ENCODE measurements at places on chromosomes 13 and 19.

DNA sequence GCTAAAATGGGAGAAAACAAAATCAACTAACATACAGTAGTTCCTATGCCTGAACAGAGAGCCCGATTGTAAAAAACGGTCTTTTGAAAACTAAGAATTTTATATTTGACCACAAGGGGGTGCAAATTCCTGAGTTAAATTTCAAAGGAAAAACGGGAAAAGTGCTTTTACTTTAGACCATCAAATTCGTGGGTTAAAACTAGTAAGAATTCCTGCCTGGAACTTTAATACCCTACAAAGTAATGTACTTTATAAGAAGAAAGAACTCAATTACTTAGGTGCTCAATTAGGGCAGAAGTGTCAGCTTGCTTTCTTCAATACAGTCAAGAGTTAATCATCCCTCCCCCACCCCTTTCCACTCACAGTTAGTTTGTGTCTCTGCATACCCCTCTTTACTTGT lies 69.8 kb downstream of the KCNRG start:
- DNase-seq: peak; percentile 41

DNA sequence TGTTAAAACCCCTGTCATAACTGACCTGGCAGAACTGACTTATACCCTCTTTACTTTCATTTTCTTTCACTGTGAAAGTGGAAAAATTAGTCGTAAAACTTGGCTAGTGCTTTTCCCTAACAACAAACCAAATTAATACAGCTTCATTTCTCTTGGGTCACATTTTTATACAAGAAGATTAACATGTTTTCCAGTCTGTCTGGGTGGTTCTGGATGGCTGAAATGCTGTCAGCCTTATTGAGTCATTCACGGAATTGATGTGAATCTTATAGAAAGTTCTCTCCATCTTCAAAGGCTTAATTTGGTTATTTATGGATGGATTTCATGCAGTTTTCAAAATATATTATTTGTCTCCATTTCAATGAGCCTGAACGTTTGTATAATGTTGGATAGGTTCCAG lies 440.0 kb downstream of the KCTD12 start:
- no peak for DNase-seq

- no peak for DNase-seq
Measured at GRCh38 chr13:44929692-44930091, 59.6 kb downstream of the NUFIP1 start.

DNA sequence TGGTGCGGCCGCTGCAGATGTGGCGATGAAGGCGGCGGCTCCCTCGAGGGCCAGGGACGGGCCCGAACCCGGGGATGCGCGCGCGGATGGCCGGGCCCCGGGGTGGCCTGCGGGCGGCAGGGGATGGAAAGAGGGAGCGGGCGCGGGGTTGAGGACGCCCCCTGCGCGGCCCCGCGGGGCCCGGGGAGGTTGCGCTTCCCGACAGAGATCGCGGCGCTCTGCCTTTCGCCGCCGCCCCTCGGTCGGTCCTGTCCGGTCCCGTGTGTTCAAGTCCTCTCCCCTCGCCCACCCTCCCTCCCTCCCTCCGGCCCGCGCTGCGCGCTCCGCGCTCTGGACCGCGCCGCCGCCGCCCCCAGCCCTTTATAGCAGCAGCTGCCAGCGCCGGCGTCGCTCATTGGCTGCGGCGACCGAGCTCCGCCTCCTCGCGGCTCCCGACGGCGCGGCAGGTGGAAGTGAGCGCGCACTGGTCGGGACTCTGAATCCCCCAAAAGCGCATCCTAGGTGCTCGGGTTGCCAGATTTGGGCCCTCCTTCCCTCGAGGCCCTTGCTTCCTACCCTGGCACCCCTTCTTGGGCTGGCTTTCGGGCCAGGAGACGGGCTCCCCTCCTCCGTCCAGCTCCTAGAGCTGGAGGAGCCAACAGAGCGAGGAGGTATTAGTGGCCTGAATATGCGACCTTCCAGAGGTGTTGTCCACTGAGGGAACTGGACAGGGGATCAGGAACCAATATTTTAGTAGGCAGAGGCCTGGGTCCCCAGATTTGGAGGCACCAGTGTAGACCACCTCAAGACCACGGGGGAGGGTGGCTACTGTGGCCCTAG lies at the start of gene ELAVL3:
Gene ELAVL3, minus strand, starts transcription at position 332 of the 819 bp plus-strand sequence. CDS start 438 bp downstream, outside the sequence.
- DNase-seq: peak; percentile 95

DNA sequence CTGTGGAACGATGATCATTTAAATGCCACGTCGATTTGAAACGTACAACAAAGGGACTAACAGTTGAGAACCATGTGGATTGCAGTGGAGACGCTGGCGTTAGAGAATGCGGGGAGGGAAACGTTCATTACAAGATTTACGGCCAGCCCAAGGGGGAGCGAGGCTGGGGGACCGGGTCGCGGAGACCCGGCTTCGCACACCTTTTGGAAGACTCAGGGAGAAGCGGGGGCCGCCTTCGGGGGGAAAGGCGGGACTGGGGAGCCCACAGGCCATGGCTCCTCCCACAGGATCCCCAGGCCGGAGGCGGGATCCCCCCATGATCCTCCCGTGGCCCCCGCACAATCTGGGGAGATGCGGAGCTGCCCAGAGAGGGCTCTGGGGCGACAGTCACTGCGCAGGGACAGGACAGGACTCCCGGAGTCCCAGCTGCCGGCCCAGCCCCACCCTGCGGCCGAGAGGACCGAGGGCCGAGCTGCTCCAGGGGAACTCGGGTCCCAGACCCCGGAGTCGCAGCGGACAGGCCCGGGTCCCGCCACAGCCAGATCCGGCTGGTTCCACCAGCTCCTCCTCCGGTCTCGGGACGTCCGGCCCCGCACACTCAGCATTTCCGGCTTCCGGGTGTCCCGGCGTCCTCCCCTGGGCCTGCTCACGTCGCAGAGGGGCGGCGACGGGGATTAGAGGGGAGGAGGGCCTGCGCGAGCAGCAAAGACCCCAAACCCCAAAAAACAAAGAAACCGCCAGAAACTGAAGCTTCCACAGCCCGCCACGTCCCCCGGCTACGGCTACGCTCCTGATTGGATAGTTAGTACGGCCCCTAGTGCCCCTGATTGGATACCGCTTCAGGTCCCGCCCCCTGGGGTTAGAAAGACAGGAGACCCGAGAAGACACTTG lies 21.1 kb upstream of the OR10H1 start:
- DNase-seq: peak; percentile 94

- DNase-seq: no peak
Measured at GRCh38 chr13:99199541-99200431, 868 bp upstream of the UBAC2 start.

GRCh38 chr13:50916701-50917184 lies 7.2 kb downstream of the RNASEH2B start:
- DNase-seq: no peak

Data from cerebellum (tissue), 4 donors.